ENCODE measurements at places on chromosomes 1 and 21. TPM values are rescaled to one million over a fixed set of nuclear protein-coding genes. Genes with fewer than 3 reads are reported as not detected.

DNA sequence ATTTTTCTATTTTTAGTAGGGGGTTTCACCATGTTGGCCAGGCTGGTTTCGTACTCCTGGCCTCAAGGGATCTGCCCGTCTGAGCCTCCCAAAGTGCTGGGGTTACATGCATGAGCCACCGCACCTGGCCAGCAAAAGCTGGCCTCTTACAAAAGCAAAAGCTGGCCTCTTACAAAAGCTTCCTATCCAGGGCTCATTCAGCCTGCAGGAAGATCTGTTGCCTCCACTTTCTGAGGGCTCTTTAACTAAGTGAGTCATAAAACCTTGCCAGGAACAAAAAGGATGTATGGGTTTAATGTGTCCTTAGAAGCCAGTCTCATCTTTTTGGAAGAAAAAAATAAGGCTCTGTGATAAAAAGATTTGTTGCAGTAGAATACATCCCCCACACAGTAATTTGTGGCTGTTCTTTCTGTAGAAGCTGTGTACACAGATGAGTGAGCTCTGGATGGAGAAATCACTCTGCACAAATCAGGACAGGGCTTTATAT, 15.0 kb downstream of the HTR1D start:
- no peak for DNase-seq

- DNase-seq: no peak
These were observed 15.0 kb downstream of the HLX start for GRCh38 chr1:220894025-220894923.

GRCh38 chr1:181608948-181609347, 125.6 kb downstream of the CACNA1E start:
- no peak for DNase-seq

DNA sequence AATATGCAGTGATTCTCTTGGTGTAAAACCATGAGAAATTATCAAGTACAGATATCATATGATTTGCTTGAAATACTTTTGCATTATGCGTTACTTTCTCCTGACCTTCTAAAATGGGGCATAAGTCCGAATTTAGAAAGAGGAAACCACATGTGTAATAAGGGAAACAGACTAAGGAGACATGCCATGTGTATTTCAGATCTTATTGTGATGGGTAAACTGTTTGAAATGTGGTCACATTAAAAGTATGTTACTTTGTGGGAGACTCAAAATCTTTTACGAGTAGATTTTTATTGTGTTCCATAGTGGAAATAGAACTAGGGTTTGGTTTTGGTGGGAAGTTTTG, 173.0 kb downstream of the NFIA start:
- no peak for DNase-seq

DNA sequence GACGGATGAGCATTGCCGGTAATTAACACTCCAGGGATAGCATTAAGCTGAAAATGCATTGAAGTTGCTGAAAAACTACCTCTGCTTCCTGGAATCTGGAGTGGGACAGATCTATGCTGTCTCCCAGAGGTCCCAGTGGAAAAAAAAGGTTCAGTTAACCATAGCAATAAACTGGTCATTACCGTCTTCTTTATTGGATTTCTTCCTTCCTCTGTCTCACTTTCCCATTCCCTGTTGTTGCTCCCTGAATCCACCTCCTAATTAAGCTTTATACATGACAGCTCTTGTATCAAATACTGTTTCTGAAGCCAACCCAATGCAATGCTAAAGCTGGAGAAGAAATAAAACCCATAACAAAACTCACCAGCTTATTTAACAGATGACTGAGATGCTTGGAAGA, 1805.9 kb downstream of the NCAM2 start:
- no peak for DNase-seq

DNA sequence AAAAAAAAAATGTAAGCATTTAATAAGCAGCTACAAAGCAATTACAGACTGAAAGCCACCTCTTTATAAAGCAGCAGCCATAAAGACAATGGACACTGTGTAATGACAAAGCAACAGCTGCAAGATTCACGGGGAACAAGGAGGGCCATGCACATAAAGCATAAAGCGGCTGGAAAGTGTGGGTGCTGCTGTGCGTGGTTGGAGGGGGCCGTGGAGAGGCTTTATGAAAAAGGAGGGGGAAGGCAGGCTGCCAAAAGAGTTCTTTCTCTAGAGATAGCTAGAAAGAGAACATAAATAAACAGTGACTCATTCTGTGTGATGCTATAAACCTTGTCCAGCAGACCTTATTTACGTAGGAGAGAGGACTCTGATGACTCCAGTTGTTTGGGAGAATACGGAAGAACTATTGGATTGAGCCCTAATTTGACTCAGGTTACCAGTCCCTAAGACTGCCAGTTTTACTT, 49.3 kb downstream of the ADAMTS1 start:
- DNase-seq: no peak

- DNase-seq: no peak
These were observed 7.0 kb downstream of the ATP13A2 start for GRCh38 chr1:17004466-17005364.

TACSTD2 gene
- 0.23 TPM for total RNA-seq

SDHB gene
- total RNA-seq: 163 TPM

ELAPOR1 gene
- 30.6 TPM for total RNA-seq

PADI4 gene
- total RNA-seq: not detected
